ENCODE measurements at places on chromosomes 12 and 14.

DNA sequence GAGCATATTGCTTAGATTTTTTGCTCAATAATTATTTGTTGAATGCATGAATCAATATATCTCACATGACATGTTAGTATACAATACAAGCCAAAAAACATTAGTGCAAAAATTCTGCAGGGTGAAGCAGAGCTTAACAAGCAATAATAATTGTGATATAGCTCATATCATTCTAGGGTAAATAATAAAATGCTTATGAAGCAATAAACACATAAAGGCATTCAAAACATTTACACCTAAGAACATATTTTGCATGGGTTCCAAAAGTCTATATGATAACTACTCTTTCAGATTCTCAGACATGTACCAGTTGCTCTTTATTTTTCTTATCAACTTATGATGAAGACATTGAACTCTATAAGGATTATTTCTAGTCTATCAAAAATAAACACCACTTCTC is 886.2 kb downstream of the TRHDE start:
- no peak for DNase-seq

DNA sequence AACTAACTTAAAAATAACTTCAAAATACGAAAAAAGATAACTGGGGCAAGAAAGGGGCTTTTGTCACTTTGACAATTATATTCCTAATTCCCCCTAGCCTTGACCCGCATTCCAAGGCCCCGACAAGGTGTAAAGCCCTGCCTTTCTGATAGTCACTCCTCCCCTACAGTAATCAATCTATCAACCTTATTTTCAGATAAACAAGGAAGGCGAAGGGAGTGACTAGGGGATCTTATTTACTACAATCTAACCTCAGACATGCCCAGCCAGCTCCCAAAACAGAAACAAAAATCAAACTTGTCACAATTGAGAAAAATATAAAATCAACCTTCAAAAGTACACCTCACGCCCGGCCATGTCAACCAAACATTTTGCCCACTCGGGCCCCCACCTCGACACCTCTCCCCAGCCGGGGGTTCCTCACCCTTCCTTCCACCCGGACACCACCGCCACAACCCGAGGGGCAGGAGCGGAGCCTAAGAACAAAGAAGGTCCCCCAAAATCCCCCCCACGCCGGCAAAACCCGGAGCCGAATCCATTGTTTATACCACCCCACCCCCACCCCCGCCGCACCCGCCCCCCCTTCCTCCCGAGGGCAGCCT is 562 bp downstream of the ZFYVE1 start:
- DNase-seq, result peak; percentile 1

GRCh38 chr14:69644814-69645213 is 33.4 kb downstream of the SUSD6 start:
- DNase-seq, result no peak

DNA sequence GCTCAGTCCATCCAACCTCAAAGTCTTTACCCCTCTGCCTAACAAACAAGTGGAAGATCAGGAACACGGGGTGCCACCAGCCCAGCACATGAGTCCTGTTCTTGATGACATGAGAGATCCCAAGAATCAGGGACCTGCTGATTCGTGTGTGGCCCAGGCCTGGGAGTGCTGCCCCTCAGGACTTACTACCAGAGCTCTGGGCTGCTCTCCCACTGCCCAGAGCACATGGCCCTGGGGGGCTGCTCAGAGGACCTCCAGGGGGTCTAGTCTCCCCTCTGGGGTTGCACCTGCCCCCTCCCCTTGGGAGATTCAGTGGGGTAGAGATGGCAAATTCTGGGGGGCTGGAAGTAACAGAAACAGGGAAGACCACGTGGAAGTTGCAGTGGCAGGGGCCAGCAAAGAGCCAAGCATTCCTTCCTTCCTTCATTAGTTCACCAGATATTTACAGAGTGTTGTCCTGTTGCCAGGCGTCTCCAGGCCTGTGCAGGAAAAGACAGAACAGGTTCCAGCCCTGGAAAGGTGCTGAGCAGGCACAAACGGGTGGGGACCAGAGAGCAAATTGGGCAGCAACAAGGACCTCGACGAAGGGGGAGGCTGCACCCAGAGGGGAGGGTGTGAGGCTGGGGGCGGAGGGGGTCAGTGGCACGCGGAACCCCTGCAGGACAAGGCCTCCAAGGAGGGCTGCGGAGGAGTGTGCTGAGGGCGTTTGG is 45.1 kb upstream of the MEG3 start:
- DNase-seq, result no peak

DNA sequence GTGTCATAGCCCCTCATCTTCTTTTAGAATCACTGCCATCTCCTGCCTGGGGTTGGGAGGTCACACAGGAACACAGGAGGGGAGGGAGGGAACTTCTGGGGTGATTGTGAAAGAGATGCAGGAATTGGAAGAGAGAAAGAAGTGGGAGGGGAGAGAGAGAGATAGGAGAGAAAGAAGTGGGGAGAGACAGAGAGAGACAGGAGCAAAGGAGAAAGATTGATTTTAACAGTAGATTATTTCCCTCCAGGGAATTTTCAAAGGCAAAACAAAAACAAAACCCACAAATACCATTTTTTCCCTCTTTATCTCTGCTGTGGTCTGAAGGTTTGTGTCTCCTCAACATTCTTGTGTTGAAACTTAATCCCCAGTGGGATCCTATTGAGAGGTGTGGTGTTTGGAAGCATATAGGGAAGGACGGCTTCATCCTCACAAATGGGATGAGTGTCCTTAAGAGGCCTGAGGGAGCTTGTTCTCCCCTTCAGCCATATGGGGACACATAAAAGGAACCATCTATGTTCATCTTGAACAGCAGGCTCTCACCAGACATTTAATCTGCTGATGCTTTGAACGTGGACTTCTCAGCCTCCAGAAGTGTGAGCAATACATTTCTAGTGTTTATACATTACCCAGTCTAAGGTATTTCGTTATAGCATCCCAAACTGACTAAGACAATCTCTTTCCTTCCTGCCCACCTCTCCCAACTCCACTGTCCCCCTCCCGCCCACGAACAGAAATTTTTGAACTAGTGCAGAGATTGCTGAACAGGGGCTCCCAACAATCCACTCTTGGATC is 134.9 kb upstream of the MAX start:
- DNase-seq, result no peak

- no peak for DNase-seq
These were observed 23.2 kb upstream of the BMAL2 start for GRCh38 chr12:27309293-27309994.

DNA sequence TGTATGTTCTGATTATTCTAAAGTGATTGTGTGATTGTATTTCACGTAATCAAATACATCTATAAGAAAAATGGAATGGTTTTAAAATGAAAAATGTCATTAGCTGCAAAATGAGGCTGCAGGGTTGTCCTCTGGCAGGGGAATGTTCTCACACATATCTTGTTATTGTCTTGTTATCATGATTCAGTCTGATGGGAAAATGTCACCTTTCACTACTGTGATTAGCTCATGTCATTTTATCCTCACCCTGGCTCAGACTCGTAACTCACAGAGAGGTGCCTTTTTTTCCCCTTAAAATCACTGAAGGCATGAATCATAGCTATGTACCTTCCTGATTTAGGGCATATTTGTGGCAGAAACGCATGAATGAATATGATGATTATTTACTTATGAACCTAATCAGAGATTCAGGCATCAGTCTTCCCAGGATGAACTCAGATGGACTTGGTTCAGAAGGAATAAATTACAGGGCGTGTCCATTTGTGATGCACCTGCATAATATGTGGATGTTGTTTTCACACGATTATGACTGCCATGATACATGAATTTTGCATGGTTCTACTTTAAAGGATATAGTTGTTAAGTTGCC is 1339.2 kb downstream of the AACS start:
- DNase-seq, result no peak

DNA sequence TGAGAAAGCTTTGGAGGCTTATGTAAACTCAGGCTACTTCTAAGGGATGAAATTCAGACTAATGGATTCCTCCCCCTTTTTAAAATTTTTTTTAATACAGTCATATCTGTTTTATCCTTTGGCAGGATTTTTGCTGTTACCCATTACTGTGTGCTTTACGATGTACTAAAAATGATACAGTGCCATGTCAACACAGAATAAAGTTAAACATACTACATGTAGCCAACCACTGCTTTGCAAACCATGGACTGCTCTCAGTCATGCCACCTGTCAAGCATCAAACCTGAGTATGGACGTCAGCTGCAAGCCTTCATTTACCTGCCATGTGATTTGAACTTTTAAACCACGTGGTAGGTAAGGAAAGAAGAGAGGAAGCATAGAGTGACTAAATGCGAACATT is 325.8 kb downstream of the FUT8 start:
- no peak for DNase-seq

- DNase-seq, result no peak
These were observed 103.3 kb downstream of the NCOR2 start for GRCh38 chr12:124464062-124464461.

GRCh38 chr12:101375573-101375972 is 32.0 kb downstream of the ARL1 start:
- DNase-seq, result no peak

GRCh38 chr12:6923003-6923732 is 4.6 kb upstream of the ATN1 start:
- no peak for DNase-seq

- no peak for DNase-seq
These were observed 262.7 kb downstream of the ATP23 start for GRCh38 chr12:58204071-58204470.

GRCh38 chr14:34229140-34229539 is 232.9 kb downstream of the SPTSSA start:
- DNase-seq, result no peak

DNA sequence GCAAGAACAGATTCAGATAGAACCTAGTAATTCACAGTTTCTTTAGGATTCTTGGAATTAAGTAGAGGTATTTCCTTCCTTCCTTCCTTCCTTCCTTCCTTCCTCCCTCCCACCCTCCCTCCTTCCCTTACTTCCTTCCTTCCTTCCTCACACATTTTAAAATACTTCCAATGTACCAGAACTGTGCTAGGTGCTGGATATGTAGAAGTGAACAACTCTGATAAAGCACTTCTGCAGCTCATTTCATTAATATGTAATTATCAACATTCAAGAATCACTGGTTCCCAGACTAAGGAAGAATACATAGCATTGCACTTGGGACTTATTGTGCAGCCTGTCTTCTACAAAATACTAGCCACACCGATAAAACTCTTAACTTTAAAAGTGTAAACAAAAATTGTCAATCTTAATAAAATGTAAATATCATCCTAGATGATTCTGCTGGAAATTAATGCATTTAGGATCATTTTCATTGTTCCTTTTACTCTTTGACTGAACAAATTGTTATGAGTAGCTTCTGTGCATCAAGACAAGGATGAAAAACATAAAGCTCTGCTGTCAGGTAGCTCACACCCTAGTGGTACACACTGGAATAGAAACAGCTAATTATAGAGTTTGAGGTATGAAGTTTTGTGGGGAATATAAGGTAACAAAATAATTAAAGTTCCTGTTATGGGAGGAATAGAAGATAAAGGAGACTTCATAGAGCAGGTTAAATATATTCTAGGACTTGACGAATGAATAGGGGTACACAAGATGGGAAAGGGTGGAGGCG is 99.9 kb upstream of the MYF6 start:
- DNase-seq, result no peak

Measured in activated CD4-positive, alpha-beta T cell treated with anti-CD3 and anti-CD28 coated beads, Interleukin-2, amount 50 U/mL, for 1 hour (primary cell).